ENCODE measurements at places on chromosomes 12 and 14.

DNA sequence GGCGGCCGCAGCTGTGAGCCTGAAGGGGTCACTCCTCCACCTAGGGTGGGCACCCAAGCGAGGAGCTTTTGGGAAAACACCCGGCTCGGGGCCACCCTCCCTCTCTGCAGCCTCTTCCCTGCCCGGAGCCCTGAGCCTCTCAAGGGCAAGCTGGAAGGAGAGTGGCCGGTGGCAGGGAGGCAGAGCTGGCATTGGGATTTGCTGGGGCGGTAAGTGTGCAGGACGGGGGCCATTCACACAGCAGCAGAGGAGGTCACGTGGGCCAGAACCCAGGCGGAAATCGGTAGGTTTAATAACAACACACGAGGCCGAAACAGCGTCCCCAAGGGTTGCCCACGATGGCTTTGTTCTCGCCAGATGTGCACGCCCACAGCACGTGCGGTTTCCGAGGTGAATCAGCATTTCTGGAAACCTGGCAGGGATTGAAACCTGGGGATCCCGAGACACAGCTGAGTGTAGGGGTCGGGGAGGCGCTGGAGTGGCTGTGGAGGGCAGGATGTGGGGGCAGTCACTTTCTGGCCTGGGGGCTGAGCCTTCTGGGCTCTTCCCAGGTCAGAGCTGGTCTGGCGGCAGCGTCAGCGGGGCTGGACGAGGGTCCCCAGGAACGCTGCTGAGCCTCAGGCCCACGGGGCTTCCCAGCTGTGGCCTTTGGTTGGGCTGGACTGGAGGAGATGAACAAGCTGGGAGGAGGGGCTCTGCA, 23.5 kb downstream of the NOC4L start:
- DNase-seq: no peak

- DNase-seq: no peak
Measured at GRCh38 chr12:45343269-45344051, 127.6 kb downstream of the ANO6 start.

DNA sequence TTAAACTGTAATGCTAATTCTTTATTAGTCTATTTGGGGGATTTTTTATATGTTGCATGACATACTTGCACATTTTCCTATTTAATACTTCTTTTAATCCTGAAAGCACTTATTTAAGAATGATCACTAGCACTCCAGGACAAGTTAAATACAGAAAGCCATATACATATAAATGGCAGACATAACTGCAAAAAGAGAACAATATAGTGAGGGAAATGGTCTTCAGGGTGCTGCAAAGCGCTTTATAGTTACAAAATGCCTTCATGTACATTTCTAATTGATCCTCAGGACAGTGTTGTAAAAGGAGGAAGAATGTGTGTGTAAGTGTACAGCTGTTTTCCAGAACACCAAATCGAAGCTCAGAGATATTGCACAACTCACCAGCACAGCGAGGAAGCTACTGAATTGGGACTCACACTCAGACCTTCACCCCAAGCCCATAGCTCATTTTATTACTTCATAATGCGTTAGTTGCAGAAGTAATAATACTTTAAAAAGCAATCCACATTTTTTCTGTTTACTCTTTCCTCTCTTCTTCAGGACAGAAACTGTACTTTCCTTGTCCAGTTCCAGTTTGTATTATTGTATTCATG, 428.2 kb downstream of the RAD51B start:
- DNase-seq: no peak

- no peak for DNase-seq
Measured at GRCh38 chr14:56023661-56024081, 94.5 kb upstream of the PELI2 start.
